ENCODE measurements at places on chromosomes 5 and 9.
A peak's percentile ranks its signal among the peaks of the same experiment; 100 is the strongest.

GRCh38 chr5:423233-423565 is 19.8 kb upstream of the EXOC3 start:
- DNase-seq: peak; percentile 36

- DNase-seq: no peak
Observed at GRCh38 chr5:16732356-16732755, 115.6 kb upstream of the RETREG1 start.

DNA sequence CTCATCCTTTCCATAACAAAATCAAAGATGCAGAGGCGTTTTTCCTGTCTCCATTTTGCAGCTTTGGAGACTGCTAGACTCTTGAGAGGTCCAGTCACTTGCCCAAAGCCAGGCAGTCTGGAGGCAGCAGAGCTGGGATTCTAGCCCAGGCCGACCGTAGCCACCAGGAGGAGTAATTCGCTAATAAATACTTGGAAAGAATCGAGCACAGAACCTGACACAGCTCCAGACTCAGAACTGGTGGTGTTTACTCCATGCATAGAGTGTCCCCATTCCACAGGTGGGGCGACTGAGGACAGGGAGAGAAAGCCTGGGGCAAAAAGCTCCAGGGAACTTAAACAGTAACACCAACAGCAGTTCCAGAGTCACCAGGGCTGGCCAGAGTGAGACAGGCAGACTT is 10.7 kb upstream of the CERCAM start:
- DNase-seq: no peak

- no peak for DNase-seq
Observed at GRCh38 chr5:69209602-69210001, 20.2 kb downstream of the CENPH start.

GRCh38 chr9:71764463-71764862 is 3.9 kb downstream of the CEMIP2 start:
- DNase-seq: no peak

DNA sequence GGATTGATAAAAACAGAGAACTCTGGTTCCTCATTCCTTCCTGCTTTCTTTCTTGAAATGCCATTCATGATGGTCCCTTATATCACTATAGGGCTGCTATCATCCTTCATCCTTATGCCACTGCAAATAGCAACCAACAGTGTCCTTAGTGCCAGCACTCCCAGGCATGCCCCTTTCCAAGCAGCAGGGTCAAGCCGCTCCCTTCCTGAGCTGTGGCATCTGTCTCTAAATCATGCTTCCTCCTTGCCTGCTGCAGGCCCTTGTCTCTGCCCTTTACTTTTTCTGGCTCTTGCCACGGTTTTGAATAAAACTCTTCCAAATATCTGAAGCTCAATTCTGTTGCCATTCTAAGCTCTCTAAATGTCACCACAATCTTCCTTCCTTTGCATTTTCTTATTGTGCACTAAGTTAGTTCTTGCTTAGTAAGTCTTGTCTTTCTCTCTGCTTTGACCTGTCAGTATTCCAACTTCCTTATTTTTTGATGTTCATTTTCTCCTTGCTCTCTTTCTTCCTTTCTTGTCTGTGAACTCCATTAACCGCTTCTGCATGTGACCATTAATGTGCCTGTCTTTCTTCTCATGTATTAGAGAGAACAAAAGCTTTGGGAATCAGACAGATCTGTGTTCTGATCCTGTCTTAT is 19.9 kb downstream of the TLR4 start:
- no peak for DNase-seq

- no peak for DNase-seq
Observed at GRCh38 chr5:84961903-84962302, 577.2 kb upstream of the EDIL3 start.

GRCh38 chr5:169088028-169088725 is 212.8 kb downstream of the SLIT3 start:
- no peak for DNase-seq

GRCh38 chr9:1101846-1102641 is 51.9 kb downstream of the DMRT2 start:
- DNase-seq: no peak

- peak; percentile 93 for DNase-seq
Observed at GRCh38 chr9:136551401-136552116, 5.7 kb upstream of the NOTCH1 start.

DNA sequence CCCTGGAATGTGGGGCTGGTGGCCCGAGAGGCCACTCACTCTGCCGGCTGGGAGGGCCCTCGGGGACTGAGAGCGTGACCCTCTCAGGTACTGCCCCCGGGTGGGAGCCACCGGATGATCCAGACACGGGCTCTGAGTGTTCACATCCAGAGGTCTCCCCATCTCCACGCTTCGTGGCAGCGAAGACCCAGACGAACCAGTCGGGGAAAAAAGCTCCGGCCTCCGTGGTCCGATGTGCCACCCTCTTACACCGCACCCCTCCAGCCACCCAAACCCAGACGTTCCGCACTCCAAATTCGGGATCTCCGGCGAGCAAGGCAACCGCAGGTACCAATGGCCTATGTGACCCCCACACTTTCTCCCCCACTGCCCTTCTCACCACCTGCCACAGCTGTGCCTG is 49.5 kb downstream of the AMBP start:
- DNase-seq: no peak

- DNase-seq: peak; percentile 67
Observed at GRCh38 chr5:1212881-1213280, 11.5 kb downstream of the SLC6A19 start.

All from aorta (tissue), 5 donors.